ENCODE measurements at places on chromosomes 3 and 15. TPM values are rescaled to one million over a fixed set of nuclear protein-coding genes. Genes with fewer than 3 reads are reported as not detected.

Gene CA12
- polyA plus RNA-seq: 0.07 TPM

Gene C3orf70
- 0.75 TPM for polyA plus RNA-seq

Gene SLC12A1
- not detected for polyA plus RNA-seq

Gene SH2D7
- not detected for polyA plus RNA-seq

Gene SPINK8
- polyA plus RNA-seq: not detected

Gene REC114
- polyA plus RNA-seq: not detected

Gene CHRM5
- polyA plus RNA-seq: not detected

Gene SCN11A
- 0.01 TPM for polyA plus RNA-seq

Gene CCDC33
- polyA plus RNA-seq: not detected

Gene TIMP4
- polyA plus RNA-seq: 41.4 TPM

Gene ST3GAL6
- polyA plus RNA-seq: 44.6 TPM

DNA sequence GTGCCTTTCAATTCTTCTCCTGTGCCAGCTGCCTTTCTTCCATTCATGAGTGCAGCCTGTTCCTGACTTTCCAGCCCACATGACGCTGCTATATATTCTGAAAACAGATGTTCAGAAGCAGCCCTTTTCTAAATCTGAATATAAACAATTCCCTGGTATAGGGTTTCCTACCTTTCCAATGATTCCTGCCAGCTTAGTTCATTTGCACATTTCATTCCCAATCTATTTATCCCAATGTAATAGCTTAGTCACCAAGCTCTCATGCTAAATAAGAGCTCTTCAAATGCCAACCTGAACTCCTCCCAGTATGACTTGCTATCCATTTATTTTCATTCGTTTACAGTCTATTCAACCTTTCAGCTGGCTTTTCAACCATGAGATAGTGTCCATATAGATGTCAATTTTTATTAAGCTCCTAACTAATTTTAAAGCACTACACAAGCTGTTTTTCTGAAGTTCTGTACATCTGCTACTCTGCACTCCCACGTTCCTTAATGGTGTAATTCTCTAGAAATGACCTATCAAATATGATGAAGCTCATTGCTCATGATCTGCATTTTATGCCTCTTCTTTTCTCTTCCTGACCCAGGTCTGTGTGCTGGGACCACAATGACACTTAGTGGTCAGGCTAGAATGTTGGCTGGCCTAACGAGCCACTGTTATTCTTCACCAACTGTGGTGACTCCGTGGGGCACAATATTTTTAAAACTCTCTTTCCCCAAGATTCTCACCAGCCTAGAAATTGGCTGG lies 605.0 kb upstream of the TBL1XR1 start:
- no peak for DNase-seq

GRCh38 chr3:138646513-138646912 lies 37.9 kb downstream of the FAIM start:
- no peak for DNase-seq

DNA sequence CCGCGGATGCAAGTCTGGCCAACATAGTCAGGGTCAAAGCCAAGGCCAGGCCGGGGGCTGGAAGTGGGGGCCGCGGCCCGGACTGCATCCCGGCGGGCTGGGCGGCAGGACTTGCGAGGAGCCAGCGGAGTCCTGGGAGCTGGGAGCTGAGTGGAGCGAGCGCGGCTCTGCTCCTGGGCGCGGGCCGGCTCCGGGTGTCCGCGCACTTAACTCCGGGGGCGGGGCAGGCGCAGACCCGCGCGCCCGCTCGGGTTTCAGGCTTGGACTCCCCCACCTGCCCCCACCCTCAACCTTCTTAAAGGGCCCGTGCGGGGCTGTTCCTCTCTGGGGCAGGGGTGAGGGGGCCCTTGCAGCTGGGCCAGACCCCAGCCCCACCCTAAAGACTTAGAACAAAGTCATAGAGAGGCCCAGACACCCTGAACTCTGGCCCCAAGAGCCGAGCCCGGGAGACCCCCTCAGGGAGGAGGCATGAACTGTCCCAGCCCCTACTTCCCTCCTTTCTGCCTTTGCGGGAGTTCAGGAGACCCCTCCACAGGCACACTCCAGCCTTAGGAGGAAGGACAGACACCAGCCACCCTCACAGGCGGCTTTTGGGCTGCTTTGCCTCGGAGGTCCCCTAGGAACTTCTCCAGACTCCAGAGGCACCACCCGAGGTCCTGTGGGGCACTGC lies at the start of gene CSPG4:
TSS of gene CSPG4 (minus strand) at position 181 of the 670 bp plus-strand sequence. CDS start at position 88, 93 bp downstream.
- DNase-seq: peak; percentile 73

- DNase-seq: no peak
Measured at GRCh38 chr3:180888992-180889560, 23.4 kb upstream of the FXR1 start.

- DNase-seq: no peak
Measured at GRCh38 chr3:120425572-120426250, 25.1 kb downstream of the FSTL1 start.

- DNase-seq: no peak
Measured at GRCh38 chr3:32180141-32180784, 58.2 kb upstream of the CMTM8 start.

DNA sequence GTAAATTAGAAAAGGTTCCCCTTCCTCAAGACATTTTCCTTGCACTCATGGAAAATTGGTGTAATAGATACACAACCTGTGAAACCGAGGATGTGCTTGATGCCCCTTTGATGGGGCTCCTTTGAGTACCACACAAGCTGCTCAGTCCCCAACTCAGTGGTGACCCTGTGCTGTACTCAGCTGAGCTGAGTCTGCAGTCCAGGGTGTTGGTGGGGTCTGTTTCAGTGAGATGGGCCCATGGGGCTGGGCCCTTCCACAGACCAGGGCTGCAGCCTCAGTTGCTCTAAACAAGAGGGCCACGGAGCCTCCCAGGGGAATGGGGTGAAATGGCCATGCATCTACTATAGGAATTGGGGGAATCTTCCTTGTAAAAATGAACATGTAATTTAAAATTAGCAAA lies 39.3 kb downstream of the KY start:
- DNase-seq: no peak

GRCh38 chr3:10085738-10086137 lies 22.3 kb downstream of the FANCD2OS start:
- DNase-seq: no peak

- no peak for DNase-seq
Measured at GRCh38 chr3:118772547-118773011, 262.1 kb downstream of the IGSF11 start.

- peak; percentile 21 for DNase-seq
Measured at GRCh38 chr3:183265157-183265642, 12.1 kb downstream of the B3GNT5 start.

GRCh38 chr15:100809151-100809550 lies 70.5 kb upstream of the ALDH1A3 start:
- DNase-seq: no peak

GRCh38 chr3:98482717-98483482 lies 14.6 kb upstream of the OR5K2 start:
- no peak for DNase-seq

GRCh38 chr3:8112587-8112986 lies 389.0 kb upstream of the LMCD1 start:
- DNase-seq: no peak

DNA sequence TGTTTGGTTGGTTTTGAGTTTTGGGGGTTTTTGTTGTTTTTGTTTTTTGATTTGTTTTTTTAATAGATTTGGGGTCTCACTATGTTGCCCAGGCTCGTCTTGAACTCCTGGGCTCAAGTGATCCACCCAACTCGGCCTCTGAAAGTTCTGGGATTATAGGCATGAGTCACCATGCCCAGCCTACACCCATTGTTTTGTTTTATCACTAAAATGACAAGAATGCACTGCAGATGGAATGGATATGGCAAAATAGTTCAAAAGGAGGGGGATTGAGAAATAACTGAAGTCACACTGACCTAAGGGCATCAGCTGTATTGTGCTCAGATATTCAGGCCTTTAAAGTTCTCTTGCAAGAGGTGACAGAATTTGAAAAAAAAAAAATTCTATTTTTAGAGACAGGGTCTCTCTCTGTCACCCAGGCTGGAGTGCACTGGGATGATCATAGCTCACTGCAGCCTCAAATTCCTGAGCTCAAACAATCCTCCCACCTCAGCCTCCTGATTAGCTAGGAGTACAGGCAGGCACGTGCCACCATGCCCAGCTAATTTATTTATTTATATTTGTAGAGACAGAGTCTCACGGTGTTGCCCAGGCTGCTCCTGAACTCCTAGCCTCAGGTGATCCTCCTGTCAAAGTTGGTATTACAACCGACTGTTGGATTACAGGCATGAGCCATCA lies 4.4 kb upstream of the RASA2 start:
- DNase-seq: no peak

GRCh38 chr3:112056451-112056929 lies 22.0 kb downstream of the TMPRSS7 start:
- no peak for DNase-seq

DNA sequence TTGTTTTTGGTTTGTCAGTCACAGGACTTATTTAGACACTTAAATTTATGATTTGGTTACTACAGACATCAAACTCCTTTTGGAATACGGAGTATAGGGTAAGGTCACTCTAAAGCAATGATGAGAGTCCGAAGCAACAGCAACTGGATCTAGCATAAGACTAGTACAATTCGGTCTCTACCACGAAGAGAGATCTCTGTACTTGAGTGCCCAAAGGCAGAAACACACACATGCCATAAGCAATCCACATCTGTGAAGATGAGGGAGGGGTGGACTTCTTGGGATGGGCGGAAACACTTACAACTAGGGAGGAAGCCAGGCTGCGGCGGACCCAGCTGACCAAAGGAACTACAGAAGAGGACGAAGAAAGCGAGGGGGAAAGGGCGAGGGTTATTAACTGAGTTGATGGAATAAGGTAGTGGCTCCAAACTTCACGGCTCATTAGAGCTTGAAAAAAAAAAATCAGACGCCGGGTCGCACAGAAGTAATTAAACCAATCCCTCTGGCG lies 595 bp downstream of the DPH6 start:
- peak; percentile 43 for DNase-seq

All from heart right ventricle (tissue), 16 donors.